Right ventricle myocardium superior (tissue), 1 donor: ENCODE measurements at places on chromosomes 7 and 10. TPM values are rescaled to one million over a fixed set of nuclear protein-coding genes. Genes with fewer than 3 reads are reported as not detected.

- no peak for DNase-seq
These were observed 60.6 kb upstream of the KLF14 start for GRCh38 chr7:130794619-130794922.

DNA sequence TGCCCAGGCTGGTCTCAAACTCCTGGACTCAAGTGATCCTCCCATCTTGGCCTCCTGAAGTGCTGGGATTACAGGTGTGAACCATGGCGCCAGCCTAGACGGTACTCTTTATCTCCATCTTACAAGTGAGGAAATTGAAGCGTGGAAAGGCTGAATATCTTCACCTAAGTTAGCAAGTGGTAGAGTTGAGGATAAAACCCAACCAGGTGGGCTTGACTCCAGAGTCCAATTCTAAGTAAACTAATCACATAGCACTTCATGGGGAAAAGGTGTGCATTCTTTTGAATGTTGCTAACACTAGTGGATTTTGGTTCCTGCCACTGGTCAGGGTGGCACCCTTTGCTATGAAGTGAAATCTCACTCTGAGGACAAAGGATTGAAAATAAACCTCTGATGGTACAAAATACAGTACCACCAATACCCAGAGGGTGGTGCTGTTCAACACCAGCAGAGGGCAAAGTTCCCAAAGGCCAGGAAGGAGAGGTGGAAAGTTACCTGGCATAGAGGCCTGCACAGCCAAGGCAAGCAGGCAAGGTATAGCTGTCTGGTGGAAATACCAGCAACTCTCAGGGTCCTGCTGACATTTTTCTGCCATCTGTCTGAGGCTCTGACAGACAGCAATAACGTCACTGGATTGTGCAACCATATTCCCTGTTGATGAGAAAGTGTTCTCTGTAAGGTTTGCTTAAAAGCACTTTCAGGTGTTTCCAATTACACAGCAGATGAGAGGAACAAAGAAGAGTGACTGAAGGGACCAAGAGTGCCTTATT lies 17.6 kb downstream of the ZDHHC16 start:
- no peak for DNase-seq

- DNase-seq = no peak
These were observed 211.8 kb downstream of the FRMD4A start for GRCh38 chr10:14118953-14119352.

DNA sequence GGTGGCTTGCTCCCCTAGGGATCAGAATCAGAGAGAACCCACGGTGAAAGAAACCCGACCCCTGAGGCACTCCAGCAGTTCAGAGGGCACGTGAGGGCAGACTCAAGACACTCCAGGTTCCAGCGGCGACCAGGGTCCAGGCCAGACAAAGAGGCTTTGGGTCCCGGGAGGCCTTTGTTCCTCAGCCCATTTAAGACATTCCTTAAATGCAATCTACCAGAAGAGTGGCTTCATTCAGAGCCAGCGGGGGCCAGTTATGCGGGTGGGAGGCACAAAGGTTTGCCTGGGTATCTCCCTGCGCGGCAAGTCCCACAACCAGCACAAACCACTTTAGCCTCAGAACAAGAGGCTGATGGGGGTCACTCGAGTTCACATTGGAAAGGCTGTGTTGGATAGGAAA lies 53.6 kb downstream of the AFAP1L2 start:
- no peak for DNase-seq

DNA sequence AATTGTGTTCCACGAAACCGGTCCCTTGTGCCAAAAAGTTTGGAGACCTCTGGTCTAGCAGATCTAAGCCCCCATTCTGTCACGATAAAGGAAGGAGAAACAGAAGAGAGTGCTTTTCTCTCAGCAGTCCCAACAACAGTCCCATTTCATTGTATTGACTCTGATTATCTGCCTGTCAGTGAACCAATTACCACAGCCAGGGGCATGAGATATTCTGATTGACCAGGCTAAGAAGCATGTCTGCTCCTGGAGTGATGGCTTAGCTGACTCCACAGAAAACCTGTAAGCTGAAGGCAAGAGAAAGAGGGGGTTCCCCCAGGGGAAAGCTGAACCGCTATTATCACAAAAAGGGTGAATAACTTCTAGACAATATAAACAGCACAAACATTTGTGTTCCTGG lies 765.4 kb downstream of the SORCS1 start:
- no peak for DNase-seq

DNA sequence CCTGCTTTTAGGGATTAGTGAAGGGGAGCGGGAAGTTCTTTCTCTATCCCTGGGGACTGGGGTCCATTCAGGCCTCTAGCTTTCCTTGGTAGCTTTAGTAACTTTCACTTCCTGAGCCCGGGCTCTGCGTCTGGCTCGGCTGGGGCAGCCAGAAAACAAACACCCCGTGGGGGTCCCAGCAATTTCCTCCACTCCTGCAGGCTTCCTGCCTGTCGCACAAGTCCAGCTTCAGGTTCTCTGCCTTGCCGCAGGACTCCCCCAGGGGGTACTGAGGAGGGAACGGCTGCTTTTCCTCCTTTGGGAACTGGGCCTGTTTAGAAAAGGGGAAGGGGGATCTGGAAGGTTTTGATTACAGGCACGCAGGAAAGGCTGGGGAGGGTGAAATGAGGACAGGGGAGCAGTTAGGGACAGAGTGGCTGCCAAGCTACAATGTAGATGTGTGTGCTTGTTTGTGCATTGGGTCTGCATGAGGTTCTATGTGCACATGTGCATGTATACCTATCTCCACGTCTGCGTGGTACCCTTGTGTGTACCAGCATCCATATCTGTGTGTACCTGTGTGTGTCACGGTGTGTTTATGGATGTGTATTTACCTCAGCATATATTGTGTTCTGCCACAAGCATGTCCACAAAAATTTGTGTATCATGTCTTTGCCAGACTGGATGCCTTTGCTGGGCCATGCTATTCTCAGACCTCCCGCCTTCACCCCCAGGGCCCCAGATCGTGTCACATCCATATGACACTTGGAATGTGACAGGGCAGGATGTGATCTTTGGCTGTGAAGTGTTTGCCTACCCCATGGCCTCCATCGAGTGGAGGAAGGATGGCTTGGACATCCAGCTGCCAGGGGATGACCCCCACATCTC lies 2.0 kb downstream of the KAZALD1 start:
- DNase-seq = no peak

GRCh38 chr7:148607151-148607661 lies 16.6 kb downstream of the C7orf33 start:
- DNase-seq = no peak

- no peak for DNase-seq
These were observed 66.4 kb downstream of the CPED1 start for GRCh38 chr7:121054925-121055324.

DNA sequence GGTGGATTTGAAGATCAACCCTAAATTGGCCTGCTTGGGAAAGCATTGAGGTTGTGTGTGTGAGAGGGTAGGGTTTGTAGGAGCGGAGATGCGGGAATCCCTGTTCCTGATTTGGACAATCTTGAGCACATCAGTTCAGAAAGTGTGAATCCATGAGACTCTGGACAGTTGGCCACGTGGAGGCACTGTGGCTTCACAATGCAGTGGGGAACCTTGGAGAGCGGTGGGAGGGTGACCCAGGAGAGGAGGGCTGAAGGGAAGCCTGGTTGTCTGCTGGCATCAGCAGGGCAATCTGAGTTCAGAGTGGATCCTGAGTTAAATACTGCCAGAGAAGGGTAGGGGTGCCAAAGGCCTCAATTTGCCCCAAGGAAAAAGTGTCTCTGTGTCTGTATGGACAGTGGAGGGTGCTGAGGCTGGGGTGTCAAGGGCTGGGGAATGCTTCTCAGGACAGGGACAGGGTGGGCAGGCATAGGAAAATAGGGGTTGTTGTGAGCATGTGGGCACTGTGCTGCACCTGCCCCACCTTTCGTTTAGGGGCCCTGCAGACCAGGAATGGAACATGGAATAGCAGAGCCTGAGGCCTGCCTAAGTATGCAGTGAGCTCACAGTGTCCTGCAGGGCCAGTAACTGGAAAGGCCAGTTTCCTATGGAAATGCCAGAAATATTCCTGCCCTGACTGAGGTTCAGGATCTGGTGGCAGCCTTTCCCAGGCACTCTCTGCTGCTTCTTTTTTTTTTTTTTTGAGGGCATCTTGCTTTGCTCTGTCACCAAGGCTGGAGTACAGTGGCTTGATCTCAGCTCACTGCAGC lies 162.9 kb upstream of the PRSS58 start:
- DNase-seq = no peak

DNA sequence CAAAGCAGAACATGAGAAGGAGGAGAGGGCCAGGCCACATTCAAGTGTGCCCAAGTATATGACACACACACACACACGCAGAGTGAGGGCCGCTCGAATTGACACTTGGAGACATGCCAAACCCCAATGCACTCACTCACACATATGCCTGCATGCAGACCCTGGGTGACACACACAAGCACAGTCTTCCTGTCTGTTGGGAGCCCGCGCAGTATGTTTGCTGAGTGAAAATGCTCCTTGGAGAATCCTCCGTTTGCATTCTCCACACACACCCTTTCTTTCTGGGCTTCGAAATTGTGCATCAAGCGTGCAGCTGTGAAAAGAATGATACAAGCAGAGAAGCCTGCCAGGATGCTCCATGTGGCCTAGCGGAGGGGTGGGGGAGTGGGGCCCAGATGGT lies 120.9 kb downstream of the PLXNA4 start:
- DNase-seq = no peak

- DNase-seq = no peak
These were observed 475.1 kb downstream of the PARD3 start for GRCh38 chr10:34339816-34340553.

DNA sequence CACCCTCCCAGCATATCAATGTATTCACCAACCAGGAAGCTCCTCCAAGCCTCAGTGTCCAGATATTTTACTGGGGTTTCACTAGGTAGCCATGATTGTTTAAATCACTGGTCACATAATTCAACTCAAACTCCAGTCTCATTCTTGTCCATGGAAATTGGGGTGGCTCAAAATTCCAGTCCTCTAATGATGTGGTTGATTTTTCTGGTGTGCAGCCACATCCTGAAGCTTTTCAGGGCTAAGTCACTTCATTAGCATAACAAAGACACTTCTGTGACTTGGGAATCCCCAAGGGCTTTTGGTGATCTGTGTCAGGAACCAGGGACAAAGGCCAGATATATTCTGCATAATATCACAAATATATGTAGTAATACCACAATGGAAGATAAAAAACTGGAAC lies 786.9 kb upstream of the IGFBP3 start:
- no peak for DNase-seq

DNA sequence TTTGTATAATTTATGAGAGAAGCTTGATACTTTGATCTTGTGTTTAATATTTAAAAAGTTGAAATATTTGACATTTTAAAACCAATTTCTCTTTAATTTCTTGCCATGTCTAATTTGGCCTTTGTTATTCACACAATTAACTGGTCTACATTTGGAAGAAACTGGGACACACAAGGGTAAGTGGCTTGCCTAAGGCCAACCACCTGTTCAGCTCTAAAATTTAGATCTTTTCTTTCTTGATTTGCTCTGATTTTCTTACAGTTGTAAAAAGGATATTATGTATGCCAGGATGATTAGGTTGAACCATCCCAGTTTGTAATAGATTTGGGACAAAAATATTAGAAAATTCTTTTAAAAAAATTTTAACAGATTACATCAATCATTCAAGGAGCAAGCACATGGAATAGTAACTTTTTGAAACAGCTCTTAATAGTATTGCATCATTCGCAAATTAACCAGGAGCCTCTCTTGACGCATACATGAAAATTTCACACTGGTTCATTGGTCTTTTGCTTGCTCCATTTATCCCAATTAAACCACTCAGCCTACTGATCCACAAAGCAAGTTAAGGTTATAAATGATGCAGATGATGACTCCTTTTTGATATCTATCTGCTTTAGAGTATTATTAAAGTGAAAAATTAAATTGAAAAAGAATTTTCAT lies 222.4 kb upstream of the SLC26A5 start:
- DNase-seq = no peak

- DNase-seq = no peak
These were observed 207.8 kb upstream of the CTBP2 start for GRCh38 chr10:125368146-125368545.

GRCh38 chr10:96448021-96448457 lies 65.7 kb downstream of the TLL2 start:
- DNase-seq = peak; percentile 88

- DNase-seq = no peak
These were observed 43.2 kb downstream of the MCMBP start for GRCh38 chr10:119829429-119829828.

- no peak for DNase-seq
These were observed 541.2 kb downstream of the ETV1 start for GRCh38 chr7:13448243-13448642.

- DNase-seq = no peak
These were observed 298.2 kb downstream of the FRMD4A start for GRCh38 chr10:14032406-14032998.

- DNase-seq = no peak
These were observed 187.8 kb downstream of the PPP1R17 start for GRCh38 chr7:31874631-31875386.

- DNase-seq = no peak
These were observed 117.7 kb upstream of the GJD4 start for GRCh38 chr10:35487336-35488034.

DNA sequence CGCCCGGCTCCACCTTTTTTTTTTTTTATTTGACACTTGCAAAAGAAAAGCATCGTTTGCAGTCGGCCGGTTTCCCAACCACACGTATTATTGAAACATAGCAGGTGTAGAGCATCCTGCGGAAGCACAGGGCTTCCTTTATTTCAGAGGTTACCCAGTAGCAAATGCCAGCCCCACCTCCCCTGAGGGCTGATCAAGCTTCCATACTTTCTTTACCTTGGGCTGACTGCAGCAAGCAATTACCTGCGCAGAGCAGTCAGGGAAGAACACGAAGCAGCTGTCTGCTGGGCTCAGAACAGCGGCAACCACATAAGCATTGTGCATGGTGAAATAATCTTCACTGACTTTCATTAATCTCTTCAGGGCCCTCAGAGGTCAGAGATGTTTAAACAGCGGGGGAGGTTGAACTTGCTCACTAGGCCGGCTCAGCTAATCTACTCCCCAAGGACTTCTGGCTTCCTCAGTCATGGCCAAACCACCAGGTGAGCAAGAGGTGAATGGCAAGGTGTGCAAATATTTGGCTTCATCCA lies 784.7 kb upstream of the AUTS2 start:
- DNase-seq = no peak

- no peak for DNase-seq
These were observed 79.0 kb upstream of the SEMA3C start for GRCh38 chr7:80997841-80998240.

- no peak for DNase-seq
These were observed 59.4 kb downstream of the MARCHF5 start for GRCh38 chr10:92350411-92350810.

- DNase-seq = peak; percentile 68
These were observed 123.6 kb downstream of the TCF7L2 start for GRCh38 chr10:113073549-113074189.

DNA sequence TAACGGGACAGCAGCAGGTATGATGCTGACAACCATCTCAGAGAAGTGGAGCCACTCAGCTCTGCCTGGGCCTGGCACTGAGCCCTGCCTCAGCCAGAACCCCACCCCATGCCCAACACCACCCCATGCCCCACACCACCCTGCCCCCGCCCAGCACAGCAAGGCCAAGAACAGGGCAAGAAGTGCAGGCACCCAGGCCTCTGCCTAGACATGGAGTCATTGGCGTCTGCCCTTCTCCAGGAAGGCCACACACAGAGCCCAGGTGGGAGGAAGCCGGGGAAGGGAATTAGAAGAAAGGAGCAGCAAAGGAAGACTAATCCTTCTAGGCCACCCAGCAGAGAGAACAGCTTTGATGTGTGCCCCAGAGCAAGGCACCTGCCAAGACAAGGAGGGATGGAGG lies 18.9 kb downstream of the CAMK2G start:
- no peak for DNase-seq

BLNK gene
- 0.73 TPM for total RNA-seq

SPAG6 gene
- not detected for total RNA-seq

GPR141 gene
- total RNA-seq = 0.38 TPM

TWIST1 gene
- 1.4 TPM for total RNA-seq

KCND2 gene
- total RNA-seq = not detected

NKX1-2 gene
- not detected for total RNA-seq
